ENCODE measurements at places on chromosomes 7 and 10.
A peak's percentile ranks its signal among the peaks of the same experiment; 100 is the strongest.

DNA sequence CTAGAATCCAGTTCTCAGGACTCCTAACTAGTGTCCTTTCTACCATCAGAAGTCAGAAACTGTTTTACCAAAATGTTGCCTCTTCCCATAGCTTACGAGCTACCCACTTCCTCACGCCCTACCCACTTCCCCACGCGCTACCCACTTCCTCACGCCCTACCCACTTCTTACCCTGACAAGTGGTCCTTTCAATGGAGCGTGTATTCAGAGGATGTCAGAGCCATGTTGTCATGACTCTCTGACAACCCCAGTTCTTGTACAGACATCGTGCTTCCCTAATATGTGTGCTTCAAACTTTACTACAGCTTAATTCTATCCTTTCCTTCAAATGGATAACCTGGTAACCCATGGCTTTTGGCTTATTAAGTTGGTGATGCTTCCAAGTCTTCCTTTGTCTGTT, 84.8 kb upstream of the PHF14 start:
- DNase-seq, result no peak

DNA sequence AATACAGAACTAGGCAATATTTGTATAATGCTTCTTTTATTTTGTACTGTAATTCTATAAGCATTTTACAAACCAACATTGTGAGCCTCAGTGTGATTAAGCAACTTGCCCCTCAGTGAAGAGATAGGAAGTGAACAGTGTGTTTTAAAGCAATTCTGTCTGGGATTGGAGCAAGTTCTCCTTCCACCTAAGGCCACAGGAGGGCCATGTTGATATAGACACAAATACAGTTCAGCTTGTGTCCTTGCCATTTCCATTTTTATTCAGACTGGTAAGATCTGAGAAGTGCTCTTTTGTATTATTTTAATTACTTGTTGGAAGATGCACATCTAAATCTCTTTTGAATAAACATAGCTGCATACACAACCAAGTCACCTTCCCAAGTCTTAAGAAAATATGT, 416.3 kb upstream of the COBL start:
- no peak for DNase-seq

- DNase-seq, result peak; percentile 68
Measured at GRCh38 chr10:24722676-24723385, 856 bp downstream of the ARHGAP21 start.

DNA sequence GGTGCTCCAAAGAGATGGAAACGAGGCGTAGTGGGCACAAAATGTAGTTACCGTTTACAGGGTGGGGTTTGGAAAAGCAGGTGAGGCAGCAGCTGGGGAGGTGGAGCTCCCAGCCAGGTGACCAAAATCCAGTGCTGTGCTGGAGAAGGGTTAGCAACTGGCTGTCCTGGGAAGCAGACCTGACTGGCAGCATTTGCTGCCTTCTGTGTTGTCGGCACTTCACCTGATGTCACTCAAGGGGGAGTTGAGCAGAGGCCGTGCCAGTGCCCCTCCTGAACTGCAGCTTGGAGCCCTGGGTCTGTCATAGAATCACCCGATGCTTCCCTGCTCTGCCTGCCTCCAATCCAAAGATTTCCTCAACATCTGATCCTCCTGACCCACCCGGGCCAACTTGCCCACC, 12.8 kb downstream of the GCK start:
- no peak for DNase-seq

DNA sequence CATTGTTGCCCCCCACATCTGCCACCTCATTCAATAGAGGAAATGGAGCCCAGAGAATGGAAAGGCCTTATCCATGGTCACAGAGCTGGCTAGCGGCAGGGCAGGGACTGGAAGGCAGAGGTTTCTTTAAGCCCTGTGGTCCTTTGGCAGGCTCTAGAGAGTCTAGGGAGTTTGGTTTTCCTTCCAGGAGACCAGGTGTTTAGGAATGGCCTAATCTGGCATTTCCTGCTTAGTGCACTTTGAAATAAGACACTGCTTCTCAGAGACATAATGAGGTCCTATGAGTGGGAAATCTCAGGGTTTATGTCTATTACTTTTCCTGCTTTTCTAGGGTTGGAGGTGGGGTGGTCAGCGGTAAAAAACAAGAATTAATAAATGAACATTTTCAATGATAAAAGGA, 6.1 kb downstream of the MARVELD1 start:
- DNase-seq, result no peak

DNA sequence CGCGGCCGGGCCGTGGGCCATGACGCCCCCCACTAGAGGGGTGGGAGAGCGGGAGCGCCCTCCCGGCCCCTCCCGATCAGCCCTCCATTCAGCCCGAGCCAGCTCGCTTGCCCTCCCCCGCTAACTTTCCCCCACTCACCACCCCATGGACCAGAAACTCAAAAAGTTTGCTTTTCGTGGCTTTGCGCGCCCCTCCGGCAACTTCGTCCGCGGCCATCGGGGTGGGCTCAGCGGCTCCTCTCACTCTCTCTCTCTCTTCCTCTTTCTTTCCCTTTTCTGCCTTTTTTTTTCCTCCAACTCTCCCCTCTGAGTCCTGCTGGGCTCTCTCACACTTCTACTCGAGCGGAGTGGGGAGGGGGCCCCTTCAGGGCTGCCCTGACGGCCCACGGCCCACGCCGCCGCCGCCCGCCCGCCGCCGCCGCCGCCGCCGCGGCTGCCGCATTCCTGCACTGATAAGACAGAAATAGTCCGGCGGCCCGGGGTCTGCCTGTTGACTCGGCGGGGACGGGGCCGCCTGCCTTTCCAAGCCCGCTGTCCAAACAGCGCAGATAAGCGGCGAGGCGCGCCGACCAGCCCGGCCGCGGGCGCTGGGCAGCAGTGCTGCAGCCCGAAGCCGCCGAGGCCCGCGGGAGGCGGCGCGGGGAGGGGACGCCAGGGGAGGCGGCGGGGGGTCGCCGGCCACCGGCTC, at the start of gene SMARCD3:
SMARCD3 (minus strand) TSS at position 349 of the 688 bp plus-strand sequence; CDS start at position 217, 132 bp downstream.
- peak; percentile 62 for DNase-seq

- no peak for DNase-seq
Measured at GRCh38 chr7:151185762-151186639, 1.0 kb downstream of the ASB10 start.

GRCh38 chr7:2928613-2929311, 84.7 kb upstream of the GNA12 start:
- no peak for DNase-seq

GRCh38 chr10:96675846-96676245, 44.5 kb downstream of the PIK3AP1 start:
- DNase-seq, result no peak

GRCh38 chr7:66505531-66506451, 122.9 kb upstream of the KCTD7 start:
- no peak for DNase-seq

- DNase-seq, result no peak
Measured at GRCh38 chr7:81676105-81676811, 93.6 kb downstream of the HGF start.

DNA sequence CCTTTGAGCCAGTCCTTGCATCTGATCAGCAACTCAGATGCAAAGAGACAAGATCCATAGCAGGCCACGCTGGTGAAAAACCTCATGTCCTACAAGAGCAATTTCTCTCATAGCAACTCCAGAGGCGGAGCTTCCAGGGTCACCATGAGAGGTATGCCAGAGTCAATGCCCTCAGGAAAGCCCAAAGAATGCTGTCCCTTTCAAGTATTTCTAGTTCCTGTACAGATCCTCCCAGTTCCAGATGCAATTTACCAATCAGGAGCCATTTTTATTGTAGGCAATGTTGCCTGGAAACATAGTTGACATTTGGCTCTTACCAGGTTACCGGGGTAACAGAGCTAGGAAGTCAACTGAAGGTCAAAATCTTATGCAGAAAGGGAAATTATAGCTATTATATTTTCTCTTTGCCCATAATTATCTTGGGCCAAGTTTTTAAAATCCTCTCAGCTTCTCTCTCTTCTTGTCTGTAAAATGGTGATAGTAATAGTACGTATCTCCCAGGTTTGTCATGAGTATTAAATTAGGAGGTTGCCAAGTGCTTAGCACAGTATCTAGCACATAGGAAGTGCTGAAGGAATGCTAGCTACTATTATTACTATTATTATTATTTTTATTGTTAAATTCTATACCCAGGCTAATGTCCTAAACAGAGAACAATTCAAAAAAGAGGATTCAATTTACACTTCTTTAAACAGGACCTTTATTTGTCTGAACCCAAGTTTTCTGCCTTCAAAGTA, 46.3 kb upstream of the TM9SF3 start:
- DNase-seq, result no peak

DNA sequence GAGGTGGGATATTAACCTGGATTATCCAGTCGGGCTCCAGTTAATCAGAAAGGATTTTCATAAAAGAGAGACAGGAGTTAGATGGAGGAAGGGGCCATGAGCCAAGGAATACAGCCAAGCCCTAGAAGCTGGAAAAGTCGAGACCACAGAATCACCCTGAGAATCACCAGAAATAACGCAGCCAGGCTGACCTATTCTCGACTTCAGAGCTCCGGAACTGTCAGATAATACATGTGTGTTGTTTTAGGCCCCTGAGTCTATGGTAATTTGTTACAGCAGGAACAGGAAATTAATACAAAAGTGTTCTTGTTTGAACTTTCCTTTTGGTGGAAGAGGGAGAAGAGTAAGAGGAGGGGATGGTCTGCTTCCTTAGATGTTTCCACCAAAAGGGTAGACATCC, 208.1 kb downstream of the JCAD start:
- no peak for DNase-seq

- no peak for DNase-seq
Measured at GRCh38 chr10:84428711-84429110, 100.3 kb downstream of the CCSER2 start.

DNA sequence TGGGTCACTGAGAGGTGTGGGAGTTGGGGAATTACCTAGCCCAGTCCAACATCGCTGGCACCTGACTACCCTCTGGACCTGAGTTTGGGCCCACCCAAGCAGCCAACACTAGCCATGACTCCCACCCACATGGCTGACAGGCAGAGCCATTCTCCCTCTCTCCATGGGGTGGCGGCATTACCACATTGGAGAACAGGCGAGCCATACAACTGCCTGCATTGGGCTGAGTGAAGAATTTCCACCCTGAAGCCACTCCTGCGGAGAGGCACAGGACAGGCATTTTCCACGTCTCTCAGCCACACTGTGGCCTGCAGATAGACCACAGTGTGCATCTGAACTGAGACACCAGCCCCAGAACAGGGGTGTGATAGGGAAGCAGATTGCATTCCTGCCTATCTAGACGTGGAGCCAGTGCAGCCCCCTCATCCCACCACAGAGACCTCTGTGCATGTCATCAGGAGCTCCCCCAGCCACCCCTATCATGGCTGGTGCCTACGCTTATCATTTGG, 58.2 kb upstream of the ANTXRL start:
- peak; percentile 70 for DNase-seq

GRCh38 chr7:106464651-106465050, 179.9 kb upstream of the NAMPT start:
- DNase-seq, result no peak

GRCh38 chr10:129335396-129335795, 131.6 kb upstream of the MGMT start:
- no peak for DNase-seq

DNA sequence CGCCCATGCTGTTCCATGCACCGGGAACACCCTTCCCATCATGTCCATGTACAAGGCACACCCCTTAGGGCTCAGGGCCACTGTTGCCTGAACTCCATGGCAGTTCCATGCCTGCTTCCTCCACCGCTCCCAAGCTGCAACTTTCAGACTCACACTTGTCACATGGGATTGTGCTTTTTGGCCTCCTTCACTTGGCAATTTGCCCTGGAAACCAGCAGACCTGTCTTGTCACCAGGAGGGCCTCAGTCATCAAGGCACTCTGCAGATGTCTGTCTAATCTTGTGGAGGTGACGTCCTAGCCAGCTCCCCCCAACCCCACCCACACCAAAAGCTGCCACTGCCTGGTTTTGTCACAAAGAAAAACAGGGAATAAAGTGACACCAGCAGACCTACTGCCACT, 47.5 kb downstream of the CARD11 start:
- no peak for DNase-seq

GRCh38 chr7:15780271-15780670, 93.8 kb upstream of the MEOX2 start:
- DNase-seq, result peak; percentile 62

GRCh38 chr10:4902571-4903011, 60.6 kb upstream of the AKR1C1 start:
- DNase-seq, result no peak

GRCh38 chr7:20399521-20399920, 68.8 kb downstream of the ITGB8 start:
- DNase-seq, result no peak

DNA sequence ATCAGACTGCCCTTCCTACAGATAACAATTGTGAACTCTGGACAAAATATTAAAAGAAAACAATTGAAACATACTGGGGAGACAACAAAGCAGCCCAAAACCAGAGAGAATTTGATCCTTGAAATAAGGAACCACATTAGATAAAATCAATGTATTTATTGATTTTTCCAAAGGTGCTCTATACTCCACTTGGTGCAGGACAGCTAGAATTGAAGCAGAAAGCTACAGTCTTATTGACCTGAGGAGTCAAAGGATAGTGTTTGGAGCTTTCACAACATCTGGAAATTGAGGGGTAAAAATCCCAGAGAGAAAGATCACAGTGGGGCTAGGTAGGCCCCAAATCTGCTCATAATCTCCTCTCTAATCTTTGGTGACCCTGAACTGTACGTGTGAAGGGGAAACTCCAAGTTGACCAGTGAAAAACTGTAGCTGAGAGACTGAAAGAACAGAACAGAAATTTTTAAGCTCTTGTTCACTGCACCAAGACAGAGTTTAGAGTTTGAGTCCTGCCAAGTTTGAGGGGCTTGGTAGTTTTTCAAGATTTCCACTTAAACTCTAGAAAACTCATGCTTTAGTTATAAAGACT, 70.2 kb downstream of the SAMD9 start:
- DNase-seq, result no peak
